A549 (cell line): ENCODE measurements at places on chromosomes 2 and 18. TPM values are rescaled to one million over a fixed set of nuclear protein-coding genes. Genes with fewer than 3 reads are reported as not detected.
A peak's percentile ranks its signal among the peaks of the same experiment; 100 is the strongest.

Gene MYO7B
- polyA plus RNA-seq = 0.04 to 0.08 TPM (median 0.08 TPM) in 3 replicates

Gene OLA1
- 118 to 132 TPM (median 127 TPM) in 3 replicates for polyA plus RNA-seq

Gene FBXO48
- 0.72 to 0.81 TPM (median 0.74 TPM) in 3 replicates for polyA plus RNA-seq

Gene VWC2L
- not detected in 3 replicates for polyA plus RNA-seq

Gene DNAJB2
- 37.5 to 55.5 TPM (median 53.7 TPM) in 3 replicates for polyA plus RNA-seq

Gene SERPINB10
- not detected in 3 replicates for polyA plus RNA-seq

Gene IL36A
- not detected in 3 replicates for polyA plus RNA-seq

Gene ANO7
- polyA plus RNA-seq = 2.0 to 3.0 TPM (median 2.7 TPM) in 3 replicates

Gene RAB11FIP5
- polyA plus RNA-seq = 18.7 to 21.8 TPM (median 21.7 TPM) in 3 replicates

Gene VIT
- not detected in 3 replicates for polyA plus RNA-seq

Gene ACTG2
- 0.26 to 0.51 TPM (median 0.33 TPM) in 3 replicates for polyA plus RNA-seq

GRCh38 chr18:47389210-47389609 is 137.8 kb upstream of the SKOR2 start:
- no peak for DNase-seq

DNA sequence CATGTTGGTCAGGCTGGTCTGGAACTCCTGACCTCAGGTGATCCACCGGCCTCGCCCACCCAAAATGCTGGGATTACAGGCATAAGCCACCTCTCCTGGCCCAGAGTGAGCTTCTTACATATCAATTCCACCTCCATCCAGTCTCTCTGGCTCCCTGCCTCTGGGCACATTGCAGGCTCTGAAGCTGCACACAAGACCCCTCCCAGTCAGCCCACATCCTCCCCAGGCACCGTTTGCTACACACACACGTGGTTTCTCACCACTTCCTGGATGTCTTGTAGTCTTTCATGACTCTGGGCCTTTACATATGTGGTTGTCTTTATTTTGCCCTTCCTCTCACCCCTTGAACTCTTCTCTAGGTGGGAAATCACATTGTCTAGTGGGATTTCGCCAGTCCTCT is 64.0 kb upstream of the CABLES1 start:
- no peak for DNase-seq

DNA sequence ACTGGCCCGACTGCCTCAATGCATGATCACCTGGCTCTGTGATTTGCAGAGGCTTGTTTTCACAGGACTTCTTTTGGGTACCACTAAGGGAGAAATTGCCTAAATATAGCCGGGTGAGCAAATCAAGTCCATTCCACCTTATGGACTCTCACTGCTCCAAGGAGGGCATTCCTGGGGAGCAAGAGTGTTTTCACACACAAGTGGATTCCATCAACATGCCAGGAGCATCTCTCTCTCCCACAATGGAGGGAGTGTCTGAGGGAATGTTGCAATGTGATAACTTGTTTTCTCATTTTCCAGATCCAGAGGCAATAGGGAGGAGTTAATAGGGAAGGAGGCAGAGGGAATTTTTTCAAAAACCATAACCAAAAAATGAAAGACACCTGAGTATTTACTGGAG is 250.7 kb downstream of the SATB2 start:
- no peak for DNase-seq

DNA sequence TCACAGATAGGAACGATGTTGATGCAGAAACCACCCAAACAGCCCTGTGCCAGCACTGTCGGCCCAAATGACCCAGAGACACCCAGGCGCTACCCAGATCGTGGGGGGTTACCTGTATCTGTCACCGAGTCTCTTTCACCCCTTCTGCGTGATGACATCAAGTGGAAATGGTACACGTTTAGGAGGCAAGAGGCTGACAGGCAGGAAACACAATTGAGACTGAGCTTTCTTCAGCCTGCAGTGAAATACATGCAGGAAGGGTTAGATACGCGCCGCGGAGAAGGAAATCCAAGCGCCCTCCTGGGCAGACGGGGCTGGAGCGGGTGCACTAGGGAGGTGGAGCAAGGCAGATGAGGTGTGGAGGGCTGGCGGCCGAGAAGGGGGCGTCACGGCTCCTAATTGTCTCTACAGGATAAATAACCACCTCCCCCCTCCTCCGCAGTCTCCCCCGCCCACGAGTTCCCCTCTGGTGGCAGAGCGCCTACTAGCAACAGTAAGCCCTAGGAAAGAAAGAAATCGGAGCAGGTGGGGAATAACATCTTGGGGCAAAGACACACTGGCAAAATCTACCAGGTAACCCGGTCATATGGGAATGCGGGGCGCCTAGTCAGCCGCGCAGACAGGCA is at the start of gene RNF152:
RNF152 (minus strand) TSS at position 325 of the 626 bp plus-strand sequence. CDS start 76,544 bp downstream, outside the sequence.
- DNase-seq = peak; percentile 0

GRCh38 chr18:23538001-23538400 is 34.7 kb downstream of the RMC1 start:
- DNase-seq = no peak

DNA sequence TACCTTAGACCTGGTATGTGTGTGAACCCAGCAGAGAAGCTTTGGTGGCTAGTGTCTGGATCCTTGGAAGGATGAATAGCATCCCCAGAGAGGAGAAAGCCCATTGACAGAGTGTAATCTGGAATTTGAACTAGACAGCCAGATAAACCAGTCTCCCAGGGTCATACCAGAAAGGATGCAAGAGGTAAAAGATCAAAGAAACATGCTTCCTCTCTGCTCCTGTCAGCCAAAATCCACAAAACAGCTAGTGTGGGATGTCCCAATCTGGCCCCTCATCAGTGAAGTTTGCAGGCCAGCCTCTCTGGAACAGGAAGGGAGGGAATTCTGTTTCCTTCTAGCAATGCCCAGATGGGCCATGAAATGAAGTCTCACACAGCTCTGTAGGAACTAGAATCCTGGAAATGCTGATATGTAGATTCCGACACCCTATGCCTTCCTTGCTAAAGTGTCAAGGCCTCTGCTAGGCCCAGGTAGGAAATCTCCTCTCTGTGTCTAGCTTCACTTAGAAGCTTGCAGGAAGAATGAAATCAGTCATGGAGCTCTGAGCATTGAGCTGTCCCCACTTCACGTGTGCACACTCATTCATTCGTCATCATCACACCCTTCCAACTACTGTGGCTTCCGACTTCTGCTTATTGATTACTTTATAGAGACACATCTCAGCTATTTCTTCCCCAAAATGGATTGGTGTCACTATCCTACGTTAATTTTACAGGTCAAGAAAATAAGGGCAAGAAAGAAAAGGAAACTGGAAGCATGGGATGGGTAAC is 38.0 kb downstream of the EVA1A start:
- DNase-seq = no peak

DNA sequence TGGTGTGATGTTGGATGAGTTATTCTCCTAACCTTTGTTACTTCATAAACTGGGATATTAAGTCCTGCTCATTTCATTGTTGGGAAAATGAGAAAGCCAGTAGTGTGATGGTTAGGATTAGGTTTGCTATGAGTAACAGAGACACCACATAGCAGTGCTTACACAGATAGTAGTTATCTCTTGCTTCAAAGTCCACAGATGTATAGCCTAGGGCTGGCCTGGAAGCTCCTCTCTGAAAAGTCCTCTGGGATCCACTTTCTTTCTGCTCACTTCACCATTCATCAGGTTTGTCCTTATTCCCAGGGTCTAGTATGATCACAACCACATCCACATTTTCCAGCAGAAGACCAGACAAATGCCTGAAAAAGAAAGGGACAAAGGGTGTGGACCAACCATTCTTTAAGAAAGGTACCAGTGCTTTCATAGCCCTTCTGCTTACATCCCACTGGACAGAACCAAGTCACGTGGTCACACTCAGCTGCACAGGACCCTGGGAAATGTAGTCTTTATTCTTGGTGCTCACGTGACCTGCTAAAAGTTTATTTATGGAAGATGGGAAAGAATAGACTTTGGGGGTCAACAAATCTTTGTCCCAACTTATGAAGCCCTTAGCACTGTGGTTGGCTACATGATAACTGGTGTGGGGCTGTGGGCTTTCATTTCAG is 108.9 kb downstream of the INSIG2 start:
- peak; percentile 24 for DNase-seq

- no peak for DNase-seq
Observed at GRCh38 chr2:127584047-127584446, 48.6 kb downstream of the MYO7B start.

GRCh38 chr2:27211943-27212625 is at the start of the genes ATRAID and SLC5A6:
Gene ATRAID (plus strand): TSS chr2:27212041. CDS start chr2:27212369, 328 bp downstream.
Gene SLC5A6 (minus strand): TSS chr2:27212268. CDS start chr2:27207650, 4,618 bp downstream.
- DNase-seq = peak; percentile 97

GRCh38 chr18:413233-413632 is 87.3 kb downstream of the COLEC12 start:
- DNase-seq = peak; percentile 11

GRCh38 chr2:2466534-2466933 is 135.5 kb upstream of the MYT1L start:
- DNase-seq = no peak

- DNase-seq = peak; percentile 14
Observed at GRCh38 chr2:176997074-176997791, 215.4 kb upstream of the HNRNPA3 start.

DNA sequence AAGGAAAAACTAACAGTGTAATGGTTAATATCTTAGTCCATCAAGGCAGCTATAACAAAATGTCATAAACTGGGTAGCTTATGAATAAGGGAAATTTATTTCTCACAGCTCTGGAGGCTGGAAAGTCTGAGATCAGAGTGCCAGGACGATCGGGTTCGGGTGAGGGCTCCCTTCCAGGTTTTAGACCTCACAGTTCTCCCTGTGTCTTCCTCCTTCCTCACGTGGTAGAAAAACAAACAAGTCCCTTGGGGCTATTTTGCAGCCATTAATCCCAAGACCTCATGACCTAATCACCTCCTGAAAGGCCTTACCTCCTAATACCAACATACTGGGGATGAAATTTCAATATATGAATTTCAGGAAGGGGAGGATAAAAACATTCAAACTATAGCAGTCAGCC is 455.9 kb downstream of the CNTNAP5 start:
- DNase-seq = no peak

GRCh38 chr2:147222506-147222905 is 622.3 kb upstream of the ACVR2A start:
- DNase-seq = no peak

- DNase-seq = peak; percentile 95
Observed at GRCh38 chr2:96556441-96557330, 20.1 kb downstream of the ARID5A start.

GRCh38 chr2:62038975-62039771 is 133.7 kb downstream of the COMMD1 start:
- no peak for DNase-seq

DNA sequence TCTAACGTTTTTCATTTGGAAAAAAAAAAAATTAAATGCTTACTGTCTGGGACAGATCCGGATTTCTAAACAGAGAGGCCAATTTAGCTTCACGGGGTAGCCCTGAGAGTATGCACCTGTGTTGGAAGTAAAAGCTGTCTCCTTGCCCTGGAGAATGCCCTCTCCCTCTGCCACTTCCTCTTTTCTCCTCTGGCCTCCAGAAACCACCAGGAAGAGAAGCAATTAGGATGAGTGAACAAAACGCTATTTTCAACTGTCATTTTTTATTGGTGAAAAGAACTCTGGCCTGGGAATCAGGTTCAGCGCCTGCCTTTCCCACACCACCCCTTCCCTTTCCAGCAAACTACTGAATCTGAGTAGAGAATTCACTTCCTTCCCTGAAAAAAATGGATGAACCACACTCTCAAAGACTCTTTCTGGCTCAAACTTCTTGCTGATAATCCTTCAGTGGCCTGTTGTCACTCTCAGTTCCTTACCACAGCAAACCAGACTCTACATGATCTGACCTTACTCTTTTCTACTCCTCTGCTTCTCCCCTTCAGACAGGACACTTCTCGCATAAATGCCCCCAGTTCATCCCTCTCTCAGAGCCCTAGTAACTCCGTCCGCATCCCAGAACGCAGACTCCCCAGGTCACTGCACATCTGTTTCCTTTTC is 29.8 kb downstream of the KLF7 start:
- no peak for DNase-seq

DNA sequence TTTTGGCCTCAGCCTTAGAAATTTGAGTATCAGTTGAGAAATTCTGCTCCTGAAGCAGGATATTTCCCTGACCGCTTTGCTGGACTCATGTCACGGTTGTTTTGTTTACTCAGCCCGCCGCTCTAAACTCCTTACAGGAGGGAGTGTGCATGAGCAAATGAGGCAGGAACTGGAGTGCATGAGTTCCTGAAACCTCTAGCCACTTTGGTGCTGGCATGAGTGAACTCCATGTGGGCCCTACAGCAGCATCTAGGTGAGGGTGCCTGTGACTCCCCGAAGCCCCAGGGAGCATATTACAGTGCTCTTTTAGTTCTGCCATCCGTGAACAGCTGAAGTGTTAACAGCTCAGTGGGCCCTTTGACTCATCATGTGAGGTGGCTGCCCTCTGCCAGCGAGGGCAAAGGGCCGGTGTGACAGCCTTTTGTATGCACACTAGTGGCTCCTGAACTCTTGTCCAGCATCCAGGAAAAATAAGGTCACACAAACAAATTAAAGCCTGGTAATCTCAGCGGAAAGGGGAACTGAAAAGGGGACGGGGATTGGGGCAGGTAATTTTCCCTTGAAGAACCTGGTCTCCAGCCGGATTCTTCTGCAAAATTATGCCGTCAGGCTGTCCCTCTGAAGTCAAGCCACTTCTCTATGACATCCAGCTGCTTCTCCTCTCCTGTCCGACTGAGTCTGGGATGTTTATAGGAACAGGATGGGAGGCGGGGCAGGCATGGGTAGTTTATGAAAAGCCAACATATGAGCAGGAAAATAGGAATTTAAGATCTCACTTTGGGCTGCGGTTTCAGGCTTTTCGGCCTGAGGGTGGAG is 1668.7 kb downstream of the SUCLG1 start:
- peak; percentile 13 for DNase-seq

DNA sequence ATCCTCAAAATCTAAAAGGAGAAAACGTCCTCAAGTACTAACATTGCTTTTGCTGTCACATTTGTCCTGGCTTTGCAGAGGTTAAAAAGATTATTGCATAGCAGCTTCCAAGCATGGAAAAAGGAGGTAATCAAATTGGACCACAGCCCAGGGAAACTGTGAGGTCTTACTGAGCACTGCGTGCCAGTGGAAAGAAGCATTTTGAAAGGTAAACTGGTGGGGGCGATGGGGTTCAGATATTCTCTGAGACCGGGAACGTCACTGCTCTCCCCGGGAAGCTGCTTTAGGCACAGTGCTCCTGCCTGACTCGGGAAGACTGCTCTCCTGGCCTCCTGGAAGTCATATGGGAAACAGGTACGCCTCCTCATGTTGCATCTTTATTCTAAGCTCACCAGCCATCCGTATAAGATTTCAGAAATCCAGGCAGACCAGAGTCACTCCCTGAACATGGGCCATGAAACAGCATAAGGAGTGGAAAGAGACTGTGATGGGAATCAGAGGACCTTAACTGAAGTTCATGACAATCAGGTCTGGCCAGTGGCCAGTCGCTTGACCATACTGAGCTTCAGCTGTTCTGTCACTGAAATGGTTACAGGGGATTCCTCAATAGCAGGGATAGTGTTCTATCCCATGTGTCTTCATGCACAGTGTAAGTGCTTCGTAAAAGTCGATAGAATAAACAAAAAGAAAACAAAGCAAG is 284.1 kb downstream of the TRIB2 start:
- DNase-seq = no peak

DNA sequence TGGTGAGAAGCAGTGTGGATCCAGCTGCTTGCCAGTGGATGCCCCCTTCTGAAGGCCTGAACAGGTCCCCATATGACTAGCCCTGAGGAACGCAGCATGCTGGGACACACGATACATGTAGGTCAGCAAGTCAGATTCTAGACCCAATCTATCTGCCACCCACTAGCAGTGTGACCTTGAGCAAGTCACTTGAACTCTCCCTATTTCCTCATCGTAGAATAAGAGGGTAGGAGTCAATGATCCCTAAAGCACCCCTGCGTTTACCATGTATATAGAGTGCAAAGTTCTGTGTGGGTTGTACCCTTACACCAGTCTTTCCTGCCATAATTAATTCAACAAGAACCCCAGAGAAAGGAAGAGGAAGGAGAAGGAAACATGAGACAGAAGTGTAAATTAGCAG is 123.7 kb downstream of the GALNT14 start:
- DNase-seq = no peak
